Activated CD4-positive, alpha-beta memory T cell treated with anti-CD3 and anti-CD28 coated beads, Interleukin-2, amount 10 ng/mL, durations not matched to agents 7 days and 5 days (primary cell): ENCODE measurements at places on chromosomes 5 and 9.

DNA sequence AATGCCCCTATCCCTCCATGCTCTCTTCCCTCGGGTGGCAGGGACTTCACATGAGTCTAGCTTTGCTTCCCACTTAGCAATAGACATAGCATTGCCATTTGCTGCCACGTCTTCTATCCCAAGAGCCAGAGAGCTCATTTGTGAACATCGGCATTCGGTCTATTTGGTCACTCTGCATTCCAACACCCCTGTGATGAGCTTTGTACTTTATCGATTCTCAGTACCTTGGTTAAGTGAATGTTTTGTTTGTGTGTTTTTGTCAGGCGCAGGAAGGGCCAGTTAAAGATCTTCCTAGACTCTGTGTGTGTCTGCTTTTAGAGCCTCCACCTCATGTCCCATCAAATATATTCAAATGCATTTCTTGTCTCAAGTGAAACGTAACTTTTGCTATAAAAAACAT is 141.7 kb downstream of the TARS1 start:
- no peak for DNase-seq
- H3K27me3 ChIP-seq = no peaks in the 10 kb centered on the region
- no peaks in the 10 kb centered on the region for H3K4me1 ChIP-seq
- no peak overlapping the region for H3K27ac ChIP-seq
- no peak overlapping the region for H3K4me3 ChIP-seq

DNA sequence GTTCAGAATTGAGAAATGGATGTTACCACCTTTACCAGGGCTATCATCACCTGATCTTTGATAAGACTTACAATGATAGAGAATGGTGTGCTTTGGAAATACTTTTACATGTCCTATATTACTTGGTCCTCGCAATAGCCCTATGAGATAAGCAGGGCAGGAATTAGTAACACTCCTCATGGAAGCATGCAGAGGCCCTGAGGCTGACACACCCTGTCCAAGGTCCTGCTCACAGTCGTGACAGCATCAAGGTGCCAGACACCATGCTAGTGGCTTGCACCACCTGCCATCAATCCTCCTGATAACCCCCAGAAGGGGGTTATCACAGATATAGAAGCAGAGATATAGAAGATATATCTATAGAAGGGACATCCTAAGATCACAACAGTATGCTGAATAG is 216.8 kb upstream of the TBC1D2 start:
- H3K4me3 ChIP-seq = no peak overlapping the region
- peaks cover 10% of the 10 kb centered on the region for H3K27me3 ChIP-seq
- H3K27ac ChIP-seq = no peak overlapping the region
- no peaks in the 10 kb centered on the region for H3K36me3 ChIP-seq
- DNase-seq = no peak

- no peaks in the 10 kb centered on the region for H3K27me3 ChIP-seq
- H3K27ac ChIP-seq = no peak overlapping the region
- H3K4me3 ChIP-seq = no peak overlapping the region
- H3K4me1 ChIP-seq = peaks cover 10% of the 10 kb centered on the region
- DNase-seq = no peak
- H3K36me3 ChIP-seq = no peaks in the 10 kb centered on the region
Measured at GRCh38 chr9:122053064-122053463, 40.0 kb downstream of the TTLL11 start.

DNA sequence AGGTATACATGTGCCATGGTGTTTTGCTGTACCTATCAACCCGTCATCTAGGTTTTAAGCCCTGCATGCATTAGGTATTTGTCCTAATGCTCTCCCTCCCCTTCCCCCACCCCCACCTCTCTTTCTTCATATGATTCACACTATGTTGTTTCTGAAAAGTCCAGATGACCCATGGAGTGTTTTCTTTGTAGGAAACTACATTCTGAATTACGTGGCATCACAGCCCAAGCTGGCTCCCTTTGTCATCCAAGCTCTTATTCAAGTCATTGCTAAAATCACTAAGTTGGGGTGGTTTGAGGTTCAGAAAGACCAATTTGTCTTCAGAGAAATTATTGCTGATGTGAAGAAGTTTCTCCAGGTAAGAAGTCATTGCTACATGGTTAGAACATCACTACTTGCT is 30.4 kb downstream of the RANBP17 start:
- no peak overlapping the region for H3K27ac ChIP-seq
- H3K4me3 ChIP-seq = no peak overlapping the region
- H3K36me3 ChIP-seq = no peaks in the 10 kb centered on the region
- DNase-seq = no peak

GRCh38 chr9:85041466-85042137 is 372.1 kb downstream of the NTRK2 start:
- no peak overlapping the region for H3K4me3 ChIP-seq
- H3K27ac ChIP-seq = no peak overlapping the region

DNA sequence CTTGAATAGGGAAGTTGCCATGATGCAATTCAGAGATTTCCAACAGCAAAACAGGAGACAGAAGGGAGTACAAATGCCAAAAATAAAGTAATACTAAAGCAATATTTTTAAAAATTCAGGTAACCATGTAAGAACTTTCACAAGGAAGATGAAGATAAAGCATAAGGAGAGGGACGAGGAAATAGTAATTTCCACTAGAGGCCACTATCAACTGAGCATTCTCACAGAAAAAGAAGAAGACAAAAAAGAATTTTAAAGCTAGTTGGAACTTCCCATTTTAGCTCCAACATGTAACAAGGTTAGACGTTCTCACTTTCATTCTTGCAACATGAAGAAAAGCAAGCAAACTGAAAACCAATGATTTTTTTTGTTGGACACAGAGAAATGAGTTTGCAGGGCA is 779.9 kb upstream of the CDH6 start:
- no peaks in the 10 kb centered on the region for H3K4me1 ChIP-seq
- no peaks in the 10 kb centered on the region for H3K36me3 ChIP-seq
- H3K27ac ChIP-seq = no peak overlapping the region
- DNase-seq = no peak

DNA sequence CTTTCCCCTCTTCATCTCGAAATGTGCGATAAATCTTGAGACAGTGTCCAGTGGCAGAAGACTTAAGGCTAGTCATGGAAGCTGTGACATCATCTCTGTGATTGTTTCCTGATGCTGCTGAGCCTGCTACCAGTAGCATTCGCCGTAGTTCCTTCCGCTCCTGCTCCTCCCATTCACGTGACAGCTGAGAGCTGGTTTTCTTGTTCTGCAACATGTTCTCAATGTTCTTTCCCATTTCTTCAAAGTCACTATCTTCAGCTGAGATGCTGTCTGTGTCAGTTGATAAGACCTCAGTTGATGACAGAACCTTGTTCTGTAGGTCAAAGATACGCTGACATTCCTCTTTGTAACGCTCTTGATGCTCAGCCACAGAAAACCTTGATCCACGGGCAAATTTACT is 3.5 kb downstream of the TAF1L start:
- no peaks in the 10 kb centered on the region for H3K27me3 ChIP-seq
- no peak for DNase-seq
- H3K4me1 ChIP-seq = no peaks in the 10 kb centered on the region
- no peak overlapping the region for H3K27ac ChIP-seq
- H3K36me3 ChIP-seq = no peaks in the 10 kb centered on the region

- peaks cover 63% of the 10 kb centered on the region for H3K4me1 ChIP-seq
- H3K27me3 ChIP-seq = peaks cover 3% of the 10 kb centered on the region
- peak overlapping the region; percentile 58 for H3K27ac ChIP-seq
- DNase-seq = no peak
- H3K4me3 ChIP-seq = no peak overlapping the region
Measured at GRCh38 chr5:6833406-6833805, 120.2 kb downstream of the TENT4A start.

- no peaks in the 10 kb centered on the region for H3K27me3 ChIP-seq
- no peak overlapping the region for H3K4me3 ChIP-seq
- no peak for DNase-seq
- no peak overlapping the region for H3K27ac ChIP-seq
- no peaks in the 10 kb centered on the region for H3K36me3 ChIP-seq
- peaks cover 19% of the 10 kb centered on the region for H3K4me1 ChIP-seq
Measured at GRCh38 chr9:100213730-100214477, 114.9 kb downstream of the INVS start.

DNA sequence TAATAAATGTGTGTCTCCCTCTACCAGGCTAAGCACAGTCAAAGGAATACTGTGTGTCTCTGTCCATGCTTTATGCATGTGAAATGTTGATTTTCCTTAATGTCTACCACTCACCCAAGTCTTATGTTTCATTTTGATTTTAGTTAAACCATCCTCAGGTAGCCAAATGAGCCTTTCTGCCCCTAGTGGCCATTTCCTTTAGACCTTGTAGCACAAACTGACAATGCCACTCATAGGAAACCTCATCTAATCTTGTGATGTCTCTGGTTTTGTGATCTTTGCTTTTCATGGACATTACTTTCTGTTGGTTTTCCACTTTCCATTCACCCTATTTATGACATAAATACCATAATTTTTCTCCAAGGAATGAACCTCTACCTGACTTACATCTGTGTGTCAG is 820.8 kb downstream of the MAT2B start:
- no peaks in the 10 kb centered on the region for H3K27me3 ChIP-seq
- H3K4me3 ChIP-seq = no peak overlapping the region
- H3K4me1 ChIP-seq = no peaks in the 10 kb centered on the region
- no peaks in the 10 kb centered on the region for H3K36me3 ChIP-seq
- DNase-seq = no peak

- peaks cover 34% of the 10 kb centered on the region for H3K36me3 ChIP-seq
- no peak overlapping the region for H3K4me3 ChIP-seq
- peak overlapping the region; percentile 2 for H3K27ac ChIP-seq
- H3K27me3 ChIP-seq = no peaks in the 10 kb centered on the region
- peaks cover 27% of the 10 kb centered on the region for H3K4me1 ChIP-seq
Measured at GRCh38 chr9:5617749-5618148, 11.2 kb upstream of the RIC1 start.

DNA sequence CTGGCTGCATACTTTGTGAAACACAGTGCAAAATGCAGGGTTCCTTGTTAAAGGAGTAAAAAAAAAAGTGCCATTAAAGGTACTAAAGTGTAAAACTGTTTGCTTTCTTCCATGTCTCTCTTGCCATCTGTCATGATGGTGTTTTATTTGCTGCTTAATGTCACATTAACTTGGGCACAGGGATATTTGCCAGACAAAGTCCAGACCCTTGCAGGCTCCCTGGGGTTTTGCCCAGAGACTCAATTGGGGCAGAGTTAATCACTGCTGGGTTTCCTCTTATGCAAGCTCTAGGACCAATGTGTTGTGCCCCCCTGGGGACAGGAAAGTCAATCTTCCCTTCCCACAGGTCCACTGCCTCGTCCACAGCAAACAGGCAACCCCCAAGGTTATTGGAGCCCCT is 274.3 kb upstream of the SGCD start:
- DNase-seq = no peak
- H3K27me3 ChIP-seq = no peaks in the 10 kb centered on the region
- H3K27ac ChIP-seq = no peak overlapping the region
- H3K4me3 ChIP-seq = no peak overlapping the region
- H3K36me3 ChIP-seq = no peaks in the 10 kb centered on the region

- H3K4me1 ChIP-seq = no peaks in the 10 kb centered on the region
- H3K27ac ChIP-seq = no peak overlapping the region
- H3K36me3 ChIP-seq = no peaks in the 10 kb centered on the region
- no peak overlapping the region for H3K4me3 ChIP-seq
Measured at GRCh38 chr5:181069767-181070491, 29.9 kb downstream of the BTNL9 start.

- H3K4me3 ChIP-seq = no peak overlapping the region
- no peaks in the 10 kb centered on the region for H3K4me1 ChIP-seq
- DNase-seq = no peak
- H3K27me3 ChIP-seq = no peaks in the 10 kb centered on the region
Measured at GRCh38 chr5:20601678-20602100, 613.7 kb upstream of the CDH18 start.

GRCh38 chr9:129482521-129483414 is 138.1 kb downstream of the C9orf50 start:
- no peak overlapping the region for H3K27ac ChIP-seq
- peak overlapping the region; percentile 35 for H3K4me3 ChIP-seq
- H3K36me3 ChIP-seq = no peaks in the 10 kb centered on the region
- peak; percentile 26 for DNase-seq
- peaks cover 37% of the 10 kb centered on the region for H3K4me1 ChIP-seq
- peaks cover 26% of the 10 kb centered on the region for H3K27me3 ChIP-seq

- H3K4me3 ChIP-seq = no peak overlapping the region
- no peak for DNase-seq
- H3K4me1 ChIP-seq = no peaks in the 10 kb centered on the region
- peaks cover 15% of the 10 kb centered on the region for H3K27me3 ChIP-seq
- H3K36me3 ChIP-seq = no peaks in the 10 kb centered on the region
- no peak overlapping the region for H3K27ac ChIP-seq
Measured at GRCh38 chr9:121807069-121807822, 155.8 kb downstream of the DAB2IP start.

- H3K36me3 ChIP-seq = no peaks in the 10 kb centered on the region
- DNase-seq = no peak
- no peak overlapping the region for H3K4me3 ChIP-seq
- peaks cover 32% of the 10 kb centered on the region for H3K27me3 ChIP-seq
- no peak overlapping the region for H3K27ac ChIP-seq
Measured at GRCh38 chr9:33698267-33698666, 97.1 kb upstream of the PRSS3 start.

DNA sequence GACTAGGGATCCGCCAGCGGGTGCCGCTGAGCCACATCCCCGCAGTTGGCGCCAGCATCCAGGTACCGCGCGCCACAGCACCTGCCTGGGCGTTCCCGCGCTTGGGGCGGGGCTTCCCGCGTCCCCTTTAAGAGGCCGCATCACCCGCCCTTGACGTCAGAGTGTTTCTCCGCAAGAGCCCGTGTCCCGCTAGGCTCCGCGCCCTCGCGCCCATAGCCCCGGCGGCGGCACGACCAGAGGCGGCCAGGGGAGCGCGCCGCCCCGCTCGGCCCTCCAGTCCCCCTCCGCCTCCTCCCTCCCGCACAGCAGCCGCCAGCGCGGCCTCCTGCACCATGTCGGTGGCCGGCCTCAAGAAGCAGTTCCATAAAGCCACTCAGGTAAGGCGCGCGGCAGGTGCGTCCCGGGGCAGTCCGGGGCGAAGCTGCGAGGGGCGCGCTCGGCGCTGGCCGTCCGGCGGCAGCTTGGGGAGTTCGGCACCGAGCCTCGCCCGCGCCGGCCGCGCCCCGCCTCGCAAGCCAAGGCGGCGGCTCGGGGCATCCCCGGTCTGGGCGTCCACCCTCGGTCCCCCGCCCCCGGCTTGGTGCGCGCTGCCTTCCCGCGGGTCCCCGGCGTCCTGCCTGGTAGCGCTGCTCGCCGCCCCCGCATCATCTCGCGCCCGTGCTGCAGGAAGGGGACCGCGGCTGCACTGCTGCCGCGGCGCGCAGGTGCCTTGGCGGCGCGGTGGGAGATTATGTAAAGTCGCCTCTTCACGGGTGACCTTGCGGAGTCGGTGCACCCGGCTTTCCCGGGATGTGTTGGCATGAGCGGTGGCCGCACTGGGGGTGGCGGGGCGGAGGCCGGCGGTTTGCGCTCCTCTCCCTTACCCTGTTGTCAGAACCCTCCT is at the start of gene SH3GL2:
Gene SH3GL2, plus strand, starts transcription at position 156 of the 883 bp plus-strand sequence.
- no peak for DNase-seq
- no peaks in the 10 kb centered on the region for H3K36me3 ChIP-seq
- no peak within 1 kb of the TSS for H3K4me3 ChIP-seq
- H3K27ac ChIP-seq = no peak within 1 kb of the TSS
- H3K4me1 ChIP-seq = peaks cover 4% of the 10 kb centered on the region
- peaks cover 22% of the 10 kb centered on the region for H3K27me3 ChIP-seq

DNA sequence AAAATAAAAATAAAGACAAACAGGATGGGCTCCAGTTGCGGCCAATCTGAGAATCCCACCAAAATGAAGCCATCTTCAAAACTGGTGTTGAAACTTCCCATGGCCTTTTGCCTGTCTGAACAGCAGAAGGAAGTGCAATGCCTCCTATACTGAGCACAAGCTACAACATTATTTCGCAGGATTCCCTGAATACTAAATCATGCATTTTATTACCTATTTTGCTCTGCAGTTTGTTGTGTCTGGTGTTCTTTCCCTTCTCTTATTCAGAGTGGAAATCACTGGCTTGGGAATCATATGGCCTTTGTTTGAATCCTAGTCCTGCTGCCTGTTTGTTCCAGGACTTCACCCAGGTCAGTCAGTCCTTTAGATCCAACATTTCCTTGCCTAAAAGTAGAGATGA is at the start of gene OR2Y1:
Gene OR2Y1, minus strand, starts transcription at position 101 of the 400 bp plus-strand sequence. Its CDS starts 0 bp downstream, at position 101.
- no peaks in the 10 kb centered on the region for H3K4me1 ChIP-seq
- H3K27me3 ChIP-seq = peaks cover 10% of the 10 kb centered on the region
- H3K27ac ChIP-seq = no peak within 1 kb of the TSS
